ENCODE measurements at places on chromosomes 12 and 14. TPM values are rescaled to one million over a fixed set of nuclear protein-coding genes. Genes with fewer than 3 reads are reported as not detected.

Gene REC8
- 160 TPM for total RNA-seq

Gene SOX5
- total RNA-seq = 86.6 TPM

Gene CACNA2D4
- total RNA-seq = 0.72 TPM

Gene PSMD9
- 47.4 TPM for total RNA-seq

Data from neural crest cell (in vitro differentiated cells).